ENCODE measurements at places on chromosomes 7 and 10.
A peak's percentile ranks its signal among the peaks of the same experiment; 100 is the strongest.

DNA sequence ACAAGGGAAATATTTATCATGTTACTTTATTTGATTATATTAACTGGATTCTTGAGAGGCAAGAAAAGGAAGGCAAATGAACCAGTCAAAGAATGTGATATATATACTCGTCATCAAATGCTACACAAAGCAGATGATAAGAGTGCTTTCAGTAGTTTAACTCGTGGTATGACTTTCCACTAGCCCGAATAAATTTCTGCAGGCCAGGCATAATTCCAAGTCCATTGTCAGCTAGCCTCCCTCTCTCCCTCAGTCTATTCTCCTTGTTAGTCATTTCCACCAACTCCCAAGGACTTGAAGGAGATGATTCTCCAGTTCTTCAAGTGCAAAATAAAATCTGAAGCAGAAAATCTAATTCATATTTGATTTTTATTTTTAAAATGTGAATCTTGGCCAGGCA lies 190.5 kb downstream of the GLI3 start:
- DNase-seq: no peak

GRCh38 chr7:65744406-65744805 lies 128.5 kb upstream of the VKORC1L1 start:
- DNase-seq: no peak

DNA sequence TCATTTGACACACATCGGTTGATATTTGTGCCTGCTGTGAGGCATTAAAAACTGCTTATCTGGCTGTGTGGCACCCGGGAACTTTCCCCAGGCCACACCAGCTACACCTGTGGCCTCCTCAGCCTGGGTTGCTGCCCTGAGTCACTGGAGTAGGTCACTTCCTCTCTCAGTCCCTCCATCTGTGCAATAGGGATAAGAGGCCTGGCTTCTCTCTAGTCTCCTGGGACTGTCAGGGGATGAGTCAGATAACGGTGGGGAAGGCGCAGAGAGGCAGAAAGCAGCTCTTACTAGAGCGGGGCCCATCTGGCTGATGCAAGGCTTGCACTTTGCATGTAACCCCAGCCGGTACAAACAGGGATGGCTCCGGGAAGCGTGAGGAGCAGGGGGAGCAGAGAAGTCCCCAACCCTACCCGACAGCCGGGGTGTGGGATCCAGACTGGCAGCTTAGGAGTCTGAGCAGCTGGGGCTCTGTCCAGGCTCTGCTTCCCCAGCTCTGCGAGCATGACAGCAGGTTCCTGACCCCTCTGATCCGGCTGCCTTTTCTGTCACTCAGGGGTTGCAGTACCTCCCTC lies 34.0 kb downstream of the DNAJB12 start:
- peak; percentile 100 for DNase-seq

- DNase-seq: no peak
Observed at GRCh38 chr10:8998751-8999150, 944.3 kb downstream of the GATA3 start.

GRCh38 chr7:15753887-15754579 lies 67.5 kb upstream of the MEOX2 start:
- DNase-seq: no peak

DNA sequence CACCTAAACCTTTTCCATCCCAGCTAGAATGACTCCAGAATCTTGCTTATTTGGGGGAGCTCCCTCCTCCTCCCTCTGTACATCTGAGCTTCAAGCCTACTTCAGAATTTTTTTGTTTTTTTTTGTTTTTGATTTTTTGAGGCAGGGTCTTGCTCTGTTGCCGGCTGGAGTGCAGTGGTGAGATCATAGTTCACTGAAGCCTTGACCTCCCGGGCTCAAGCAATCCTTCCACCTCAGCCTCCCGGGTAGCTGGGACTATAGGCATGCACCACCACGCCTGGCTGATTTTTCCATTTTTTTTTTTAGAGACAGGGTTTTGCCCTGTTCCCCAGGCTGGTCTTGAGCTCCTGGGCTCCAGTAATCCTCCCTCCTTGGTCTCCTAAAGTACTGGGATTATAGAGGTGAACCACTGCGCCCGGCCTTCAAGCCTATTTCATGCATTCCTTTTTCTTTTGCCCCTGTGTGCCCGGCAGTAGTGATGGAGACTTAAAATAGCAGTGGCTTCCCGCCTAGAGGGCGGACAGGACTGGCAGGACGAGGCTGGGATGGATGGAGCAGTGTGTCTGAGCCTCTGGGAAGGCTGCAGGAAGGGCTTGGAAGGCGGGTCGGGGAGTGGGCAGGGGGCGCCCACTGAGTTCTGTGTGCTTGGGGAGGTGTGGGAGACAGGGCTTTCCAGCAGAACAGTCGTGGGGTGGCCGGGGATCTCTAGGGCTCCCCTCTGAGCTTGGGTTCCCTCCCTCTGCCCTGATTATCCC lies 8.8 kb downstream of the CUX1 start:
- no peak for DNase-seq

DNA sequence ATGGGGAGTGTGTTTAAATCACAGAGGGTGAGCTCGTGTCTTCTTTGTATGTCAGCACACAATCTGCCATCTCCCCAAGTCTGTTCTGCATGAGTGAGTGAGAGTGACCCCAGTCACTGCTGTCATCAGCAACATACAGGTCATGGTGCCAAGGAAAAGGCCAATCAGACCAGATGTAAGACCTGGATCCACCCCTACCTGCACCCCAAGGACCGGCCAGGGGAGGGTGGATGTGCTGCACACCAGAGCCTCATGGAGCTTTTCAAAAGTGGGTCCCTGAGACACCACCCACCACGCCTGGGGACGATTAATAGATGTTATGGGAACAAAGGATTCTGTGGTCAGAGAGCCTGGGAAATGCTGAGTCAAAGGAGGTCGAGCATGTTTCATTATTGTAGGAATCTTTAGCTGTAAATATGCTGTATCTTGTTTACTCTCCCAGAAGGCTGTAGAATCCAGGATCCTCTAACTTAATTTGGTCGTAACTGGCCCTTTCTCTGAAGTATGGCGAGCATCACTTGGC lies 420.5 kb downstream of the RPS24 start:
- DNase-seq: no peak

GRCh38 chr10:103681617-103682399 lies 173.6 kb downstream of the SH3PXD2A start:
- DNase-seq: no peak

DNA sequence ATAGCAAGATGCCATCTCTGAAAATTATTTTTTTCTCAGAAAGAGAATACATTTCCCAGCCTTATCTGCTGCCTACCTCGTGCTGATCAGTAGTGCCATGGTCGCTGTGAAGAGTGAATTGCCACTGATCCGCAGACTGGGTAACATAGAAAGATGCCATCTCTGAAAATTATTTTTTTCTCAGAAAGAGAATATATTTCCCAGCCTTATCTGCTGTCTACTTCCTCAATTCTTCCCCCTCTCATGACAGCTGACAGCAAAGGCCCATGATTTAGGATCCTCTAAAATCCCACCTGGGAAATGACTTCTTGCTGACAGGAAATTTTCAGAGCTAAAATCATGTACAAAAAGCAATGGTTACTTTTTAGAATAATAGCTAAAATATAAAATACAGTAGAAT lies 92.5 kb upstream of the AHR start:
- DNase-seq: no peak

DNA sequence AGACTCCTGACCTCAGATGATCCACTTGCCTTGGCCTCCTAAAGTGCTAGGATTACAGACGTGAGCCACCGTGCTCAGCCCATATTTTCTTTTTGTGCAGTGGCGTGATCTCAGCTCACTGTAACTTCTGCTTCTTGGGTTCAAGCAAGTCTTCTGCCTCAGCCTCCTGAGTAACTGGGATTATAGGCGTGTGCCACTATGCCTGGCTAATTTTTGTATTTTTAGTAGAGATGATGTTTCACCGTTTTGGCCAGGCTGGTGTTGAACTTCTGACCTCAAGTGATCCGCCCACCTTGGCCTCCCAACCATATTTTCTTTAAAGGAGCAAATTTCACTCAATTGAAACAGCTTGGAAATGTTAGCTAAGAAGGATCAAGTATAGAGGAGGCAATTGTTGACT lies 16.5 kb downstream of the GBF1 start:
- DNase-seq: no peak

- DNase-seq: no peak
Observed at GRCh38 chr7:1474736-1475135, 15.5 kb upstream of the MICALL2 start.

DNA sequence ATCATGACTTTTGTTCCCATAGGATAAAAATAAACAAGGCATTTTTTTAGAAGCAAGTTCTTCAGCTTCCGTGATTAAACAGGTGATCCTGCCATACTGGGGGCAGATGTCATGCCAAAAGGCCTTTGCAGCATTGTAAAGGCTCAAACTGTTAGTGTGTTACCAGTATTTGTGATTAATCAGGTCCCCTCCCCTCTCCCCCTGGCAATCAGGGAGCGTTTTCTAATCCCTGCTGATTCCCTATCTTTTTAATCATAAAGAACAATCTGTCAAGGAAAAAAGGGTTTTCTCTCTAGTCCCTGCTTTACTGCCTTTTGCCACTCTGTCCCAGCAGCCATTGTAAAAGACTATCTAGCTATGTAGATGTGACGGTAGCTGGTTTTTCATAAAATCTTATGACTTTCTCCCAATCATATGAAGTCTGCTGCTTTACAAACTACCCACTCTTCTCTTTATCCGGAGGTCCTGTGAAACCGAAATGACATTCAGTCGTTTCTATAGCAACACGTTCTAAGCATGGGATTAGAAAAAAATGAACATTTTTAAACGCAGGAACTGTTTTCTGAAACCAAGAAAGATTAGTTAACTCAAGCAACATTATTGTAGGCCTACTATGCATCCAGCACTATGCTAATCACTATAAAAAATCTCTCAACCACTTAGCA lies 210.9 kb downstream of the RNLS start:
- no peak for DNase-seq

GRCh38 chr7:107668296-107668695 lies 7.7 kb downstream of the SLC26A4 start:
- DNase-seq: no peak

DNA sequence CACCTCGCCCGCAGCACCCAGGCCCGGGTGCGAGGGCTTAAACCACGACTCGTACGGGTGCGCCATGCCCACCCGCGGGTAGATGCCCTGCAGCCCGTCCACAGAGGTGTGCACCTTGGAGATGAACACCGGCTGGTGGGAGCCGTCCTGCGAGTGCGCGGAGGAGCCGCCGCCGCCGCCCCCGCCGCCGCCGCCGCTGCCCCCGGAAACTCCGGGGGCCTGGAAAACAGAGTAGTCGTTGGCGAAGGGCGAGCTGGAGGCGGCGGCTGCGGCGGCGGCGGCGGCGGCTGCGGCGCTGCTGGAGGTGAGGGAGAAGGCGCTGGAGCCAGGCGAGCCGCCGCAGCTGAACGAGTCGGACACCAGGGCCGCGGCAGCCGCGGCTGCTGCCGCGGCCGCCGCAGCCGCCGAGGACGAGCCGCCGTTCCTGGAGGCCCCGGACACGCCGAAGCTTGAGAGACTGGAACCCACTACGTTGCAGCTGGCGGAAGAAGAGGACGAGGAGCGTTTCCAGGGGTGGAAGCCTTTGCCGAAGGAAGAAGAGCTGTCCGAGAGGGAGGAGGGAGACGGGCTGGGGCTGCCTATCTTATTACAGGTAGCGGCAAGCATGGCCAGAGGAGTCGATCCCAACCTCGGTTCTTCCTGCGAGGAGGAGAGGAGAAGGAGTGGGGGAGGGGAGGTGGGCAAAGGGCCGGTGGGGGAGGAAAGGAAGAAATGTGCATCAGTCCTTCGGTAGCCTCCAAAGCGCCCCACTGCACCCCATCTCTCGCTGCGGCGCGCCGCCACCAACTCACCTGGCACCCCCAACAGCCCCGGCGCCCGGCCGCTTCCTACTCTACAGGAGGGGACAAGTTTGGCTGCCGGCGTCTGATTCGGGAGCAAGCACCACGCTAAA lies 1.3 kb downstream of the SP8 start:
- no peak for DNase-seq

GRCh38 chr10:103145860-103146466 lies 47.1 kb downstream of the NT5C2 start:
- DNase-seq: peak; percentile 61

DNA sequence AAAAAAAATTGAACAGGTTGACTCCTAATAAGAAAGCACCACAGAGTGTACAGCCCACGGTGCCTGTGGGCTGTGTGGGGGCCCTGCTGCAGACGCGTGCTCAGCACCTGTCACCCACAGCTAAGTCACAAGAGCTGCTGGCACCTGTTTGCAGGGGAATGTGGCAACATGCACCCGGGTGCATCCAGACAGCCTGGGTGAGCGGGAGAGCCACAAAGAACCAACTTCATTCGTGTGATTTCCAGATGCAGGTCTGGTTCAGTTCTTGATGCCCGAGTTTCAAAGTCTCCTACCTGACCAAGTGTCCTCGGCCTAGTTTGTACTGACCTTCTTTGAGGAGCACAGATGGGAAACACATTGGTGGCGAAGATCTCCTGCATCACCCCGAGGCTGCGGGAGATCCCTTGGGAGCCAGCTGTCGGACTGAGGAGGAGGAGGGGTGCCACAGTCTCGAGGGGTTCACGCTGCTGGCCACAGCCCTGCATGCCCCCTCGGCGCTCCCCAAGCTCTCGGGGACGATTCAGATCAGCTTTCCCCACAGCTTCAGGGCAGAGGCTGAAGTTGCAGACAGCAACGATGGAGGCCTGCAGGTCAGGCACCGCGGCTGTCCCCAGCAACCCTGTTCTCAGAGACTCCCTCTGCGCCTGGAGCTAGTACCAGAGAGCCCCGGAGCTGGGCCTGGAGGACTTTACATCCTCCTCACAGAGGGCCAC lies 35.3 kb downstream of the AMZ1 start:
- no peak for DNase-seq

DNA sequence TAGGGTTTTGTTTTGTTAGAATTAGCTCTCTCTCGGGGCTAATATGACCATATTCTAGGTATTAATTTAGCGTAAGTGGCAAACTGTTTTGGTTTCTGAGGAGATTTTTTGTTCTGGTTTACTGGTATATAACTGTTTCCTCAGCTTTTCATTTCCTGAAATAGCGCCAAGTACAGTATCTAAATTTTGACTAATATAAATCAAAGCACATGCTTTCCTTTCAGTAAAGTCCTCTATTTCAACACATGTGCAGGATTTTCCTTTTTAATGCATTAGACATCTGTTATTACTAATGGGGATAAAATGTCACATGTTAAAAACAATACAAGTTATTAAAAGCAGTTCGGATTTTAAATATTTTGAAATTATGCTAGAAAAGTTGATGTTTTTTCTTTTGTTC lies 11.3 kb downstream of the FERD3L start:
- no peak for DNase-seq

- no peak for DNase-seq
Observed at GRCh38 chr7:106747804-106748203, 86.8 kb upstream of the CCDC71L start.

- no peak for DNase-seq
Observed at GRCh38 chr7:128396357-128396756, 13.4 kb downstream of the IMPDH1 start.

DNA sequence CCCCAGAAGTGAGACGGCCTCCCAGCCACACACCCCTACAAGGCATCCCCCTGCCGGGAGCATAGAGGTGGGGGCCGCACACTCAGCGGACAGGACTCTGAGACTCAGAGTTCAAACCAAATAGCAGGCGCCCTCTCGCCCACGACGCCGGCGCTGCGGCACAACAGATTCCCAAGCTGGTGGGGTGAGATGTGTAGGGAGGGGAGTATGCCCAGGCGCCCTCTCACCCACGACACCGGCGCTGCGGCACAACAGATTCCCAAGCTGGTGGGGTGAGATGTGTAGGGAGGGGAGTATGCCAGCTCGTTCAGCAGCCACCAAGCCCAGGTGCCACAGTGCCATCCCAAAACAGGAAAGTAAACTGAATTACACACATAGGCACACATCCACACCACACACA lies 64.7 kb downstream of the TCERG1L start:
- DNase-seq: no peak

Data from NCI-H460 (cell line).